ENCODE measurements at places on chromosomes 6 and 20. TPM values are rescaled to one million over a fixed set of nuclear protein-coding genes. Genes with fewer than 3 reads are reported as not detected.

- DNase-seq: no peak
Observed at GRCh38 chr6:35079311-35080000, 61.7 kb downstream of the TCP11 start.

- DNase-seq: no peak
Observed at GRCh38 chr20:53302695-53303412, 290.8 kb downstream of the ZNF217 start.

Gene ADGRF5
- total RNA-seq: 28.5 TPM

Gene CHMP4B
- 20.7 TPM for total RNA-seq

Gene DPPA5
- not detected for total RNA-seq

Gene OSTM1
- 16.5 TPM for total RNA-seq

Gene SOX18
- 2.2 TPM for total RNA-seq

Gene MAVS
- total RNA-seq: 14.6 TPM
